ENCODE measurements at places on chromosomes 4 and X.

GRCh38 chr4:42654631-42655268 is 2.2 kb downstream of the ATP8A1 start:
- no peak for DNase-seq

DNA sequence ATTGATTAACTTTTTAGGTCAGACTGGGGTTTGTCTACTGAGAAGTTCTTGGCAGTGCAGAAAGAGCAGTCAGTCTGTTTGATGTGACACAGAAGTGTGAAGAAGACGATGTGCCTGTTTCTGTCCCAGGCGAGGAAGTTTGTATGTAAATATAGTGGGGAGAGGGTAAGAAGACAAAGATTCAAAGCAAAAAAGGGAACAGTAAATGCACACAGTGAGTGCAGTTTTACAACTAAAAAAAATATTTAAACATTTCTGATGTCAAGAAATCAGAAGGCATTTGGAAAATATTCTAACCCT is 264.9 kb downstream of the RAPGEF2 start:
- no peak for DNase-seq

DNA sequence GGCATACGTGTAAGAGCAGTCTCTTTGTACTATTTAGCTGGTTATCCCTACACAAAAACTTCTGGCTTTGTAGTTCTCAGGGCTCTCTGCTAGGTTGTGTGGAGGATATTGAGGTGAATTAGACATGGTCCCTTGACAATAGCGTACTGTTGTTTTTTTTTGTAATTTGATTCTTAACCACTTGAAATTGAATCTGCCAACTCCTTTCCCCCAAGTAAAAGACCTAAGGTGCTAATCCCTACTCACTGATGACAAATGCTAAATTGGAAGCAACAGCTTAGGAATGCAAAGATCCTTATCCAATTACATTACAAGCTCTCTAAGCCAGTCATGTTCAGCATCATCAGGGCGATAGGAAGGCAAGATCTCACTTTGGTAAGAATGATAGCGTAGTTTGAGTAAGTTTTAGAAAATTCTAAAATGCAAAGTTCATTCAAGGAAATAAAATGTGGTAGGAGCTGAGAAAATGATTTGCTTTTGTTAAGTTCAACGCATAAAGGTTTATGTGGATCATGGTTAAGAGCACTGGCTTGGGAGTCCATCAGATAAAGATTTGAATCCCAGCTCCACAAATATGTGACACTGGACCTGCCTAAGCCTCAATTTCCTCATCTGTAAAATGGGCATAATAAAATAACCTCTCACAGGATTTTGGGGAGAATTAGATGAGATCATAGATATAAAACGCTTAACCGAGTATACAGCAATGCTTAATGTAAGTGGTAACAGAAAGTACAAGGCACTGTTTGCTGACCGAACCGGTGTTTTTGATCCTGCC is 39.3 kb downstream of the DOCK11 start:
- DNase-seq, result no peak

DNA sequence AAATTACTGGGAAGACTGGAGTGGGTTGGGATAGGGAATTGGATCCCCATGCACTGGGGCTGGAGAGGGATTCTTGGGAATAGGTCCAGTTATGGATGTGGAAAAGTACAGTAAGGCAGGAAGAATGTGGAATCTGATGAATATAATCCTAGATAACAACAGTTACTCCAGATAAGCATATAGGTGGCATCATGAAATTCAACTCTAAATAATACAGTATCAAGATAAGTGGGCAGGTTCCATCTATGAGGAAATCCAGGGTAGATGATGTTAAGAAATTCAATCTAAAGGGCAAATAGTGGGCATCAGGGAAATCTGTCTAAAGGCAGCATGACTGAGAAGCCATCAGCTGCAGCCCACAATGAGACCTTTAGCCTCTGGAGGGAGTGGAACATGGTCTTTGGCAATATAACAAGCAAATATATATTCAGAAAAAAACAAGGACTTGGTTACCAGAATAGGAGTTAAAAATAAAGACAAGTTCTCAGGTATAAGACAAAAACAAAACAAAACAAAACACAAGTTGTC is 1.2 kb downstream of the DTHD1 start:
- DNase-seq, result no peak

DNA sequence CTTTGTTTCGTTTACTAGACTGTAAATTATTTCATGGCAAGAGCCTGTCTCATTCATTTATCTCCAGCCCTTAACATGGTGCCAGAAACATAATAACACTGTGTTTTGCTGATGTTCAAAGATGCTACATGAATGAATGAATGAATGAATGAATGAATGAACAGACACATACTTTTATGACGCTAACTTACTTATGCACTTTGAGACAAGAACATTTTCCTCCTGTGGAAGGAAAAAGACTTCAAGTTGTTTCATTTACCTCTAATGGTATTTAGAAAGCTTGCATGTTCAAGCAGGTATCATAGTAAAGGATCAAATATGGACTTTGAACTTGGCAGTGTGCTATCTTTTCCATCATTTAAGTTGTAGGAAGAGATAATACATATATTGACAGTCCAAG is 131.6 kb downstream of the GLRA2 start:
- no peak for DNase-seq

DNA sequence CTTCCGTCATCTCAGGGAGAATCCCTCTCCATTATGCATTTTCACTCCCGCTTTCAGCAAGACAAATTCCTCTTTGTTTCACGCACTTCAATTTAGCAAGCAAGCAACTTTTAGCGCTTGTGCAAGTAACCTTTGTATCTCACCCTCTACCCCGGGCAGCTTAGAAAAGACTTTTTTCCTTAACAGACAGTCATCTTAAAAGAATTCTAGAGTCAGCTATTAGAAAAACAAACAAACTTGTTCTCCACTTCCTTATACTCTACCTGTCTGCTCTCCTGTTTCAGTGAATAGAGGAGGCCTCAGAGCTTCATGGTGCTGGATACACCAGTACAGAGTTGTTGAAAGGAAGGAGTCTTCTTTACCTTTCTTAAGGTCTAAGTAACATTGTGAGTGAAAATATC is 12.1 kb downstream of the TIGD2 start:
- DNase-seq, result no peak

DNA sequence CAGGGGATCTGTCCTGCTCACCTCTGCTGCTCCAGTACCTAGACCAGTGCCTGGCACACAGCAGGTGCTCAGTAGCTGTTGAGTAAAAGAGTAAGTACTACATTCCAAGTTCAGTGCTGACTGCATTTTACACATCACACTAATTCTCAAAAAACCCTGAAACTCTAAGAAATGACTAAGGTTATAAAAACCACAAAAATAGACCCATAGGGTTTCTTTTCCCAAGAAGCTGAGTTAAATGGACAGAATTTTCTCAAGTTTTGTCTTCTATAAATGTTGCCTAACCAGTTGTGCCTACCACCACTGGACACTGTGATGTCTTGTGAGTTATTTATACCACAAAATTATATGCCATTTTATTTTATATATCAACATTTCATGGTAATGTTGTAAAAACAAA is 78.9 kb upstream of the RXFP1 start:
- DNase-seq, result no peak

DNA sequence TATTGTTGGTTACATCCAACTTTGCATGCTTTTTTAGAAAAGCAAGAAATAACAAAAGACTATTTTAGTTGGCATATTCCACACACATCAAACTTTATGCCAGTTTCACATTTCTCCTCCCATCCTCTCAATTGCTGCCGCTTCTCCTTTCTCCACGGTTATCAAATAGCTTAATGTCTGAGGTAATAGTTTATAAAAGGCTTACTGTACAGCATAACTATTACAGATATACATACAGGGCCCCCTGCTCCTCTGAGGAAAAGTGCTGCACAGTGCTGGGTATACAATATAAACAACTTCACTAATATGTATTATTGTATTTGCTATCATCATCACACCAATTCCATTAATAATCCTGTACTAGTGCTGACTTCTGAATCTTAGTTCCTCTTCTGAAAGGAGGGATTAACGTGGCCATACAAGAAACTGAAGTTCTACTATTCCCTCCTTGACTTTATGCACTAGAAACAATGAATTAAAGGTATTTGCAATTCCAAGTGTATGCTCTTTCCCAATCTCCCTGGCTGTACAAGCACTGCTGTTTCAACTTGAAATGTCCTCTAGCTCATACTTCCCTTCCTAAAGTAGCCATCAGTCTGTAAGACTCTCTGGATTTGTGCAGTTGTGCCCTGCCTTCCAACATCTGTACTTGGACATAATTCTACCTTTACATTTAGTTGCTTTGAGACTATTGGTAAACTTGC is 2.5 kb downstream of the CCNI start:
- peak; percentile 8 for DNase-seq

DNA sequence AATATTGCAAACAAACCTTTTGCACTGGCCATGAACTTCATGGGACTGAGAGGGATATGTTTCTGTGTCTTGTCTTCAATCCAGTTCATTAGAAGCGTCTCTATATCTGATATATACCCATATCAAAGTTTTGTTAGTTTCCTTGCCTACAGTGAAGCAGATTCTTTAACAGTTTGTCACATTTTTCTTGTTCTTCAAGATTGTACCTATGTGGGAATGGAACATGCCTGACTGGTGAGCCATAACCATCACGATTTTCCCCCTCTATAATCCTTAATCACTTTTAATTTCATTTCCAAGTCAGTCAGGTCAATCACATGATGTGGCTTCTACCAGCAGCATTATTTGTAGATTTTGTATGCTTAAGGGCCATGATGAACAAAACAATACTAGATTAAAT is 197.1 kb upstream of the PDE5A start:
- no peak for DNase-seq

- DNase-seq, result no peak
Observed at GRCh38 chrX:48472851-48473703, 2.9 kb upstream of the FTSJ1 start.

- DNase-seq, result no peak
Observed at GRCh38 chr4:156673483-156673882, 298.1 kb downstream of the PDGFC start.

DNA sequence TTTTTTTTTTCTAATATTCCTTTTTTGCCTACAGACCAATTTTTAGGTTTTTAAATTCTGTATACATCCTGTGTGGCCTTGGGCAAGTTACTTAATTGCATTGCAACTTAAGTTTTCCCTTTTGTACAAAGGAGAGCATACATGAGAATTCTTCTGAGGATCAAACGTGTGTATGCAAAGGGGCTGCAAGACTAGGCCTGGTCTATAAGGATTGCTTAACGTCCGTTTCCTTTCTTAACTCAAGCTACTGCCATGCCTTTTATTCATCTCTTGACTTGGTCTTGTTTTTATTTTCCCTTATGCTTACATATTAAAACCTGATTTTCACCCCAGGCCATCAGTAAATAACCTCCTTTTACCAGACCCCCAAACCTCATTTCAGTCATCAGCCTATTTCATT is 13.6 kb downstream of the RBPJ start:
- peak; percentile 53 for DNase-seq

DNA sequence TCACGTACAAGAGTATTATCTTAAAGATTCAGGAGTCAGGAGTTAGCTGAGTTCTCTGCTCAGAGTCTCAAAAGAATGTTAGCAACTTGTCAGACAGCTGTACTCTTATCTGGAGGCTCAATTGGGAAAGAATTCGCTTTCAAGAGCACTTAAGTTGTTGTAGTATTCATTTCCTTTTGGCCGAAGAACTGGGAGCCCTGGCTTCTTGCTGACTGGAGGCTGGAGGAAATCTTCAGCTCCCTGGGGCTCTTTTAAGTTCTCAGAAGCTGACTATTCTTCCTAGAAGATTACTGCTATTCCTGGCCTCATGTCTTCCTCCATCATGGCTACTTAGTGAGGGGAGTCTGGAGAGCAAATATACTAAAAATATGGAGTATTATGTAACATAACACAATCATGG is 587.2 kb downstream of the EPHA5 start:
- no peak for DNase-seq

DNA sequence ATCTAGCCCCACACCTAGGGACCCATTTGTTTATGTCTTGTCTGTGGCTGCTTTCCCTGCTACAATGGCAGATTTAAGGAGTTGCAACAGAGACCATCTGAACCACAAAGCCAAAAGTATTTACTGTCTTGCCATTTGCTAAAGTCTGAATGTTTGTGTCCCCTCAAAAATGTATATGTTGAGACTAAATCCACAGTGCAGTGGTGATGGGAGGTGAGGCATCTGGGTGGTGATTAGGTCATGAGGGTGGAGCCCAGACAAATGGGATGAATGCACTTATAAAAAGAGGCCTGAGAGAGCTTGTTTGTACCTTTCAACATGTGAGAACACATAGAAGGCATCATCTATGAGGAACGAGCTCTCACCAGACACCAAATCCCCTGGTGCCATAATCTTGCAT is 137.3 kb downstream of the TMEM144 start:
- DNase-seq, result no peak

- no peak for DNase-seq
Observed at GRCh38 chr4:123110147-123110546, 187.8 kb upstream of the NUDT6 start.

DNA sequence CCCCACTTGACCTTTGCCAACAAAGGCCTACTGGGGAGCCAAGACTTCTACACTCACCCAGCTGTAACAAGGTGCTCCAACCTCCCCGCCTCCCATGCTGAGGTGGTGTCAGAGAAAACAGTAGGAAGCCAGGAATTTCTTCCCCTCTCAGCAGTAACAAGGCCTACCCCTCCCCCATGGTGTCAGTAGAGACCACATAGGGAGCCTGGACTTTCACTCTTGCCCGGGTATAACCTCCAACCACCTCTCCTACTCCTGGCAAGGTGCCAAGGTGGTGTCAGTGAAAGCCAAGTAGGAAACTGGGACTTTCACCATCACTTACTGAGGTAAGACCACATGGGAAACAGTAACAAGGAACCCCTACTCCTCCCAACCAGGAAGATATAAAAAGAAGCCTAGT is 93.1 kb downstream of the SLC16A2 start:
- no peak for DNase-seq

- no peak for DNase-seq
Observed at GRCh38 chrX:2928583-2929434, at the start of gene ARSD. Gene ARSD (minus strand): TSS chrX:2929339. CDS start chrX:2929275, 64 bp downstream.

GRCh38 chr4:1356181-1356998 is 9.4 kb downstream of the UVSSA start:
- DNase-seq, result peak; percentile 30

- DNase-seq, result no peak
Observed at GRCh38 chr4:53916431-53916889, 147.9 kb downstream of the CHIC2 start.

GRCh38 chrX:123797543-123798447 is 62.1 kb upstream of the XIAP start:
- DNase-seq, result no peak

DNA sequence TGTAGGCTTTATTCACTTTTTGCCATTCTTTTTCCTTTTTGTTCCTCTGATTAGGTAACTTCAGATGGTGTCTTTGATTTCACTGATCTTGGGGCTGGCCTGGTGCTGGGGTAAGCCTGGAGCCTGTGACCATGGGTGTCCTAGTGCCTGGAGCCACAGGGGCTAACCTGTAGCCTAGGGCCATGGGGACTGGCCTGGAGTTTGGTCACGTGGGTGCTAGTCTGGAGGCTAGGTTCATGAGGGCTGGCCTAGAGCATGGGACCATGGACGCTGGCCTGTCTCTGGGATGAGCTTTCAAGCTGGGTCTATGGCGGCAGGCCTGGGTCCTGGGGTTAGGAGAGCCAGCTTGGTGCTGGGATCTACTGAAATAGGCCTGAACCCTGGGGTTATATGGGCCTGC is 32.2 kb upstream of the ALG13 start:
- DNase-seq, result no peak

Data from HL-60 (cell line).